ENCODE measurements at places on chromosomes 1 and 21.
A peak's percentile ranks its signal among the peaks of the same experiment; 100 is the strongest.

GRCh38 chr21:35159881-35160280, 110.8 kb upstream of the RUNX1 start:
- DNase-seq = no peak

- DNase-seq = no peak
Measured at GRCh38 chr1:218887141-218887925, 286.3 kb upstream of the LYPLAL1 start.

DNA sequence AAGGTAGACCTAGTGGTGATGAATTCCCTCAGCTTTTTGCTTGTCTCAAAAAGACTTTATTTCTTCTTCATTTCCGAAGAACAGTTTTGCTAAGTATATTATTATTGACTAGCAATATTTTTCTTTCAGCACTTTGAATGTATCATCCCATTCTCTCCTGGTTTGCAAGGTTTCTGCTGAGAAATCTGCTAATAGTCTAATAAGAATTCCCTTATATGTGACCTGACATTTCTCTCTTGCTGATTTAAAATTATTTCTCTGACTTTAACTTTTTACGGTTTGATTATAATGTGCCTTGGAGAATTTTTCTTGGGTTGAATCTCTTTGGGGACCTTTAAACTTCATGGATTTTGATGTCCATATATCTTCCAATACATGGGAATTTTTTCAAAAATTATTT, 628.3 kb upstream of the ADGRL2 start:
- DNase-seq = no peak

GRCh38 chr1:213852107-213852506, 135.7 kb upstream of the PROX1 start:
- DNase-seq = no peak

- no peak for DNase-seq
Measured at GRCh38 chr1:8365661-8366362, 47.9 kb downstream of the SLC45A1 start.

DNA sequence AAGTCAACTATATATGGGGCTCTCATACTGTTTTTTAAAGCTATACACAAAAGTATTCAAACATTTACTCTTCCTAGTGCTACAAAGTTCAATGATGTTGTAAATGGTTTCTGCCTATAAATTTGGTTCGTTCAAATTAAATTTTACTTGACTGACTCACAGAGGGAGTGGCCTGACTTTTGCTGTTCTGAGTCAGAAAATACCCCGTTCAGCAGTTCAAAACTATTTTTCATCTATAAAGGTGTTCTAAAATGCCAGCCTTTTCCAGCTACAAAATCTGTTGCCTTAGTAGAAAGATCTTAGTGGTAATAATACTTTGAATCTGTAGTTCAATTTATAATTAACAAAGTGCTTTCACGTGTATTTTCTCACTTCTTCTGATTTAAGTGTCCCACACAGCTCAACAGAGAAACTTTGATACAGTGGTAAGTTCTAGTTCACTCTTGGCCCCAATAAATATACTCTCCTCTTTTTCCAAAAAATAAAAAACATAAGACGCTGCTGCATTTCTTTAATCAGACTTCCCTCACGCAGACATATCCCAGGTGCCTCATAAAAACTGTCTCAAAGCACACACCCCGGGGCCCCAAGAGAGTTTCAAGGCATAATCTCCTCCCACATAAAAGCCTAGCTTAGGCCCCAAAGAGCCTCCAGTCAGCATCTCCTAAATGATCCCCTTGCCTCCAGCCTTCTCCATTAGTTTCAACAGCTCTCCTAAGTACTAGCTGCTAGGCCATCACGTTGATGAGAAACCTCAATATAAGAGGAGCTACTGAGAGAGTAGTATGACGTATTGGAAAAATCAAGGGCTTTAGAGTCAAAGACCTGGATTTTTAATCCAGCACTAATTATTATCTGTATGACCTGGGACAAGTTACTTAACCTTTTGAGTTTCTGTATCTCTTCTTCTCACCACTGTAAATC, 3.2 kb downstream of the PTP4A2 start:
- peak; percentile 38 for DNase-seq

GRCh38 chr1:9028921-9029705, 2.9 kb upstream of the SLC2A7 start:
- DNase-seq = no peak

DNA sequence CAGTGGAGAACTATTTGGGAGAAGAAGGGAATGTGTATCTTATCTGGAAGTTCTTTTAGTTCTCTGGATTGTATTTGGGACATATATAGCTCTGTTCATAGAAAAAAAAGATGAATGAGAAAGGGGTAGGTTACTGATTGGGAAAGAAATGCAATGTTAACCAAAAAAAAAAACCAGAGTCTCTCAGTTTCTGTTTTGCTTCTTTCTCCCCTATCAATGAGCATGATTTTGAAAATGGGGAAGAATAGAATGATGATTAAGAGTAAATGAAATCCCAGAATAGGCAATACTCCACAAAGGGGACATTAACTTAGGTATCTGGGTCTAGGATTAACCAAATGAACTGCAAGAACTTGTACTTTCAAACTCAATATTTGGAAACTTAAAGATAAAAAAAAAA, 92.9 kb downstream of the RHOU start:
- DNase-seq = no peak

- no peak for DNase-seq
Measured at GRCh38 chr1:88979749-88980116, 12.7 kb downstream of the KYAT3 start.

DNA sequence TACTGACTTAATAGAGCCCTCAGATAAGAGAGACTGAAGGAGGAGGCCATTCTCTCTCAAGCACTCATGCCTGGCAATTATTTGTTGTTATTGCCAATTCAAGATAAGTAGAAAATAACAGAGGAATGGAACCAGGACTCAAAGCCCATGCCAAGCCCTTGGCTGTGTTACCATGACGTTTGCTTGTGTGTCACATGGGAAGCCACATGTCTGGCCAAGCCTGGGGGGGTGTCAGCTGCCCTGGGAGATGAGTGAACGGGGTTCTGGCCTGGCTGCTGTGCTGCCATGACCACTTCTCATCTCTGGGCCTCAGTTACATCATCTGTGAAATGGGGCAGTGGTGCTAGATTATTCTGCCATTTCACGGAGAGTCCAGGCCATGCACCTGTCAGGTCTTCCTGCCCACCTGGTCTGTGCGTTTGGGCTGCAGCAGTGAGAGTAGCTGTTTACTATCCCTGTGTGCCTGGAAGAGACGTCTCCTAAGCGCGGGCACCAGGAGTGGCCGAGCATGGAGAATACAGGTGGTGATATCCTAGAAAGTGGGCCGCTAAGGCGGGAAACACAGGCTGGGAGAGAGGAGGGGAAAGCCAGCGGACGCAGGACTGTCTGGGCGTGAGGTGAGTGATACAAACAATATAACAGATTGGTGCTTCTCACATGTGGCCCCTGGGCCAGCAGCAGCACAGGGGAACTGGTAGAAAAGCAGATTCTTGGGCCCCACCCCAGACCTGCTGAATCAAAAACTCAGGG, 67.8 kb downstream of the MAN1C1 start:
- DNase-seq = no peak

GRCh38 chr1:72780212-72780611, 497.9 kb upstream of the NEGR1 start:
- no peak for DNase-seq

DNA sequence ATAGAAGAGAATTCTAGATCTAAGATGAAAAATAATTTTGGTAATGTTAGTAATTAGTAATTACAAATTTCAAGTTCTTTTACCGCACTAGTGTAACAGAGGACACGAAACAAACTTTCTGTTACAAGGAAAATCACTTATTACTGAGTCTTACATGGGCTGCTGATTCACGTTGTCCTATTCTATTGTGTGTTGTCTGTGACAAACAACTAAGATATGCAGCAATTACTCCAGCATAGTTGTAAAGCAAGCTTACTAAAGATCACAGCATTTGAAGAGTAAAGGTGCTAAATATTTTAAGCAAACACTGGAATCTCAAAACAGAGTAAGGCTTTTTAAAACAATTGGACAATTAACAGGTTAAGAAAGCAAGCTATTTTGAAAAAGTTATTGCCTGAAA, 502.3 kb downstream of the KCNT2 start:
- DNase-seq = no peak

- DNase-seq = no peak
Measured at GRCh38 chr1:229139331-229140118, 131.4 kb upstream of the RAB4A start.

DNA sequence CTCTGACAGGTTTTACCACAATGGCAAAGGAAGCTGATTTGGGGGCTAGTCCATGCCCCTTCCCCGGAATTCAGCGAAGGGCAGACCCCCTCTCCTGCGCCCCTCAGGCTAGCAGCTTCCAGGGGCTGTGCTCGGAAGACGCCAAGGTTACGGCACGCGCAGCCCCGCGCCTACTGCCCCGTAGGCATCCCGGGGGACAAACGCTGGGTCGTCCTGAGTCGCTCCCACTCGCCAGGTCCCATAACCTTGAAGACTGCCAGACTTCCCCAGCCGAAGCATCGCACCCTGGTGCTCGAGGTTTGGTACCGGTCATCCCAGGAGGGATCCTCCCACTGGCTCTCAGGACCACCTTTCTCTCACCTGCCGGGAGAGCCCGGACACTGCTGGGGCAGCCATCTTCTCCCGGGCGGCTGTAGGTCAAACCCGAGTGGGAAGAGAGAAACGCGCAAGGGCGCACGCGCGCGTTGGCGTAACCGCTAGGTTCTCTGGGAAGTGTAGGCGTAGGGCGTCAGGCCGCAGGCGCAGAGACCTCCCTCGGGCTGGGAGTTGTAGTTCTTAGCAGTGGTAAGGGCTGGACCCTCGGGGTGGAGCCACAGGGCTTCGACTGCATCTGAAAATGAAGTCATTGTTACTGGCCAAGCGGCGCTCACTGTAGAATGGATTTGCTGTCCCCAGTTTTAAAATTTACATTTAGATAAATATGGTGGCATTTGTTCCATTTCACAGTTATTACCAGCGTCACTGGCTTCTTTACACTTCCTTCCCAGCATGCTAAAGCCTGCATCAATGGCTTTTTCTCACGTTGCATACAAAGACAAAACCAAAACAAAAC, at the start of gene ATP5PO:
TSS of gene ATP5PO (minus strand) at position 437 of the 832 bp plus-strand sequence. CDS start at position 396, 41 bp downstream.
- peak; percentile 97 for DNase-seq

GRCh38 chr1:44496541-44497171, 91.6 kb downstream of the RNF220 start:
- no peak for DNase-seq

- no peak for DNase-seq
Measured at GRCh38 chr1:23187637-23188036, 19.0 kb upstream of the LUZP1 start.

- no peak for DNase-seq
Measured at GRCh38 chr1:64031236-64031635, 172.2 kb upstream of the UBE2U start.

DNA sequence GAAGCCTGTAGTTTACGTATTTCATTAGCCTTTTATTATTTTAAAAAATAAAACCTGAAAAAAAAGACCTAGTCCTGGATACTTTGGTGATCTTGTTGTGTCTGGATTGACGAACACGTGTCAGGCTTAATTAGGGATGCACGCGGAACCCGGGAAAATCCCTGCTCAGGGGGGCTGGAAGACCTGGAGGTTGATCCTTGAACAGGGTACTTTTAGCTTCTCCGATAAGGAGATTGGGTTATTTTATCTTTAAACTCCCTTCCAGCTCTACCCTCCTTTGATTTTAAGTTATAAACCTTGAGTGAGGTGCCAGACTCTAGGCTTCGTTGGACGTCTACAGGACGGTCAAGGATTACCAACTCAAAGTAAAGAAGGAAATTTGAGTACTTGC, 552 bp upstream of the ZNF691 start:
- DNase-seq = no peak

- DNase-seq = no peak
Measured at GRCh38 chr1:44635439-44635838, 38.8 kb downstream of the TMEM53 start.

DNA sequence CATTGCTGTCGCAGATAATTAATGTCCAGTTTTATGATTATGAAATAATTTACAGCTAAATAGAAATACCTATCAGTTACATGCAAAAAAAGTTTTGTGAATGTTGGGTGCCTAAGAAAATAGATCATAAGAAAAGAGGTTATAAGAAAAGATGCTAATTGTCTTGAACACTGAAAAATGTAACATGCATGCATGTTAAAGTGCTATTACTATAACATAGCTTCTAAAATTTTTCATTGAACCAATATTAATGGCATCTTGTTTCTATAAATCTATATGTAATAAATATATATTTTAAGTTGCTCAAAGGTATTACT, 35.5 kb upstream of the SCYL3 start:
- DNase-seq = no peak

DNA sequence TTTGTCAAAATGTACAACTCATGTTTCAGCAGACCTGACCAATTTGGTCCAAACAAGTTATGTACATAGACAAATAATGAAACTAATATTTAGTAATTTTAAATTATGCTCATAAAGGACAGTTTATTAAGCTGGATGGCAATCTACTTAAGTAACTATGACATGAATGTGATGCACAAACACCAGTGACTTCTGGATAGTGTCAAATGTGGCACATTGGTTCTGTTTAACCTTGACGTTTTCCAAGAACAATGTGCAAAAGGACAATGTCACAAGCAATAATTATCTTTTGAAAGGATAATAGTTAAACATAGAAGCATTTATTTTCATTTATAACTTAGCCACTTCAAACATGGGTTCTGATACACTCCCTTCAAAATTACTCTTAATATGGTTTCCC, 80.0 kb downstream of the TRIM33 start:
- DNase-seq = no peak

DNA sequence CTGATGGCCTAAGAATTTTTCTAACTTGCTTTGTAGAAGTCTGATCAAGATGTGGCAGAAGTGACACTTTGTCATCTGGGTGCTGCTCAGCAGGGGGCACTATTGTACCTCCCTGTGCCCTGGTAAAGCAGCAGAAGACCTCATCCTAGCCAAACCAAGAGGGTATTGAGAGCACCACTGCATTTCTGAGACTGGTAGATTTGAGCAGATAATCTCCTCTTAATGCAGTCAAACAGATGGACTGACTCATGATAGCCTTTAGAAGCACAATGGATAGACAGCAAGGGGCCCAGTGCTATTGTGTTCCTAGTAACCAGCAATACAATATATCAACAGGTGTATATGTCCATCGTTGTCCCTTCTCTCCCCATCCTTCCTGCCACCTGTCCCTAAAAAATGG, 5.7 kb downstream of the TPM3 start:
- DNase-seq = peak; percentile 43

DNA sequence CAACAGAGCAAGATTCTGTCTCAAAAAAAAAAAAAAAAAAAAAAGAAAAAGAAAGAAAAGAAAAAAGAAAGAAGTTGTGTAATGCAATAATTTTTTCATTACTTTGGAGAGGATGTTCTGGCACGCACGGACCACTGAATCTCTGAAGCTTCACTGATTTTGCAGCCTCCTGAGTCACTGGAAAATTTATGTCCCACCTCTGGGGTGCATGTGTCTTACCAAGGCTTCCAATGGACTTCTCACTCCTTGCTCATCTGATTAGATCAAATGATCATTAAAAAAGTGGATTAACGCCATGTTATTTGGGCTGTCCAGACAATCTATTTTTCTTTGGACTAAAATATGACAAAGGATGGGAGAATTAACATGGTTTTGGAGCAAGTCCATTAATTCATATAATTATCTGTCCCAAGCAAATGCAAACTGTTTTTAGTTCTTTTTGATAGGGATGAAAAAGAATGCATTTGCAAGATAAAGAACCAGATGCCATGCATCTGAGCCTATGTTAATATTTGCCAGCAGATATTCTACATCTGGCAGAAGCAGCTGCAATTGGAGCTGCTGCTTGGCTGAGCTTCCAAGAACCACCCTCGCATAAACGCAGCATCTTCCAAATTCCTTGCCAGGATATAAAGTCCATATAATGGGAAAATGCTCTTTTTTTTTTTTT, 10.1 kb upstream of the MAP1LC3C start:
- DNase-seq = no peak

- no peak for DNase-seq
Measured at GRCh38 chr1:65431111-65431705, 10.7 kb downstream of the LEPR start.

All from HTR-8/SVneo (cell line).